ENCODE measurements at places on chromosomes 1 and 21.

DNA sequence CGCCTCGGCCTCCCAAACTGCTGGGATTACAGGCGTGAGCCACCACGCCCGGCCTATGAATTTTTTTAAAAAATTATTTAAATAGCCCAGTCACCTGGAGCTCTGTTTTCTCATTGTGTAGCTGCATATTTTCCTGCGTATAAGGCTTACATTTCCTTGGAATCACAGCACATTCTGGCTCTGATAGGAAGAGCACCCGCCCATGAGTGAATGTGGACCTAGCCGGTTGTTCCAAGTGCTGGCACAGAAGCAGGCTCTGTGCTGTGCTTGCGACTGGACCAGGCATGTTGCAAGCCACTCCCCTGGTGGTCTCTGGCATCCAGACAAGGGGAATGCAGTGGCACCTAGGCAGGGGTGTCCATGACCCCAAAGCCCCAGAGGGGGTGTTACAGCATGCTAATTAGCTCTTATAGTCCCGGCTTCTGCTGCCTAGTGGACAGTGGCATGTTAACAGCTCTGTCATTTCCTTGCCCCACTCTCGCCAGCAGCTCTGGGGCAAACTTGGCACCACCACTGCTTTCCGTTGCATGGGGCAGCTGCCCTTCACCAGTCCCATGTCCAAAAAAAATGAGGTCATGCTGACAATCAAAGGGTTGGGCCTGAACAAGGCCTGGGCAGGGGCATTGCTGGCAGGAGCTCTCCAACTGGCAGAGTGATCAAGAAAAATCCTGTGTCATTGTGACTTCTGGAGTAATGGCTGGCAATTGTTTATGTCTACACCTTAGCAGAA lies 5.2 kb upstream of the VTCN1 start:
- DNase-seq: no peak

- DNase-seq: peak; percentile 43
Measured at GRCh38 chr1:28580722-28581530, 11.1 kb upstream of the RAB42 start.

- DNase-seq: no peak
Measured at GRCh38 chr1:97186381-97186780, 464.8 kb downstream of the PTBP2 start.

- peak; percentile 52 for DNase-seq
Measured at GRCh38 chr1:83860490-83861221, 138.3 kb downstream of the TTLL7 start.

GRCh38 chr1:234743791-234744611 lies 134.0 kb upstream of the IRF2BP2 start:
- no peak for DNase-seq
